ENCODE measurements at places on chromosomes 3 and 15. TPM values are rescaled to one million over a fixed set of nuclear protein-coding genes. Genes with fewer than 3 reads are reported as not detected.

DNA sequence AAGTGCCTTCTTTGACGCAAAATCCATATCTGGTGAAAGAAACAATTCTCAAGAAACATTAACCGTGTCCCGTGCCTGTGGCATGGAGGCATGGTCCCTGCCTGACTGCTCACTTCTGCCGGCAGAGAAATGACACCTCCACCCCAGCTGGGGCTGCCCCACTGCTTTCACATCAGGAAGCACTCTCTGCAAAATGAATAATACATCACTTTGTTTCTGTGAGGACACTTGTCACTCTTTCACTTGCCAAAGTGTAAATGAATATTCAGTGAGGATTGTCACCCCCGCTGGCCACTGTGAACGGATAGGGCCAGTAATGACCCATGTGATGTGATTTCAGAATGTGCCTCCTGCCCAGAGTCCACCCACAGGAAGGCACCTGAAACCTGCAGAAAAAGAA, 31.1 kb upstream of the SLC24A5 start:
- DNase-seq = no peak

GRCh38 chr3:113243846-113244245, 32.5 kb downstream of the BOC start:
- no peak for DNase-seq

GRCh38 chr3:63578858-63579257, 73.6 kb upstream of the SNTN start:
- no peak for DNase-seq

RTP4 gene
- total RNA-seq = 19.4 TPM

GRCh38 chr3:42367903-42368302, 42.5 kb downstream of the LYZL4 start:
- DNase-seq = no peak

DNA sequence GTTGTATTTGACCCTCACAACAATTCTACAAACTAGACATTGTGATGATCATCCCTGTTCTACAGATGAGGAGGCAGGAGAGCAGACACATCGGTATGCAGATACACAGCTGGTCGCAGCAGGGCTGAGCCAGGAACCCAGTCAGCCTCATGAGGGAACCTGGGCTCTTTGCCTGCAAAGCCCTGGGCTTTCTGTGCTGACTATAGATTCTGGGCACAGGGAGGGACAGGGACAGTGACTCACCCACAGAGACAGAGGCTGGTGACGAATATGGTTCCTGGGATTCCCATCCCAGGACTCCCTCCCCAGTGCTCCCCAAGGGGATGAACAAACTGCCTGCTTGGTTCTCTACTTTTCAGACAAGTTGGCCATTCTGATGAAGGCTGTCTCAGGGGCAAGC, 3.8 kb upstream of the CAMP start:
- DNase-seq = no peak

GRIP2 gene
- 0.15 TPM for total RNA-seq
